Fibroblast of skin of right biceps (primary cell): ENCODE measurements at places on chromosomes 7 and 10.
A peak's percentile ranks its signal among the peaks of the same experiment; 100 is the strongest.

DNA sequence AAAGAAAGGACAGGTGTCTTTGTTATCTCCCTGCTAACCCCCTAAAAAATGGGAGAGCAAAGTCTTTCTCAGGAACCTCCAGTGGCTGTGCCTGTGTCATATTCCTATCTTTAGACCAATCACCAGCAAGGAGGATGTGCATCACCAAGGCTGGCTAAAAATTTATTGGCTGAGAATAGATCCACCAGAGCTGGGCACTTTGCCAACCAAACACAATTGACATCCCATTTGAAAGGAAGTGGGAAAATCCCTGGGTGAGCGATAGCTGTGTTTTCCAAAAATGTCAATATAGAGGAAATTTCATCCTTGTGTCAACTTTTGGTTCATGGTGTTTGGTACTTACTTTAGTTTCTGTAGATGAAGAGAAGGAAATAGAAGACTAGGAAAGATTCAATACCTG is 13.1 kb upstream of the GPR141 start:
- DNase-seq: no peak

- DNase-seq: peak; percentile 59
Observed at GRCh38 chr7:18345641-18346234, 149.8 kb upstream of the HDAC9 start.

DNA sequence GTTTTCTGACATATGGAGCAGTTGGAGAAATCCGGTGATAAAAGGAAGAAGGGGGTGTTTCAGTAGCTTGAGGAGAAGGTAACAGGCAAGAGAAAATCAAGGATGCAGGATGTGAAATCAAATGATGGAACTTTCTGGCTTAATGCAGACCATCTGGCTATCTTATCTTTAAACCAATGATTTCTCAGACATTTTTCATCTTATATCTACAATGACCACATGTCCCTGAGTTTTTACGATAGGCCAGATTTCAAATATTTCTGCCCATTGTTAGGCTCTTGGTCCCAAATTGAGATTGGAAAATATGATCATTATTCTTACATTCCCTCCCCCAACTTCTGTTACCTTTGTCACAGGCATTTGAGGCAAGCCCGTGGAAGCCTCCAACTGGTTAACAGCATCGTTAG is 486.8 kb downstream of the SUGCT start:
- no peak for DNase-seq

- DNase-seq: no peak
Observed at GRCh38 chr10:123913688-123914268, 22.2 kb upstream of the CPXM2 start.

DNA sequence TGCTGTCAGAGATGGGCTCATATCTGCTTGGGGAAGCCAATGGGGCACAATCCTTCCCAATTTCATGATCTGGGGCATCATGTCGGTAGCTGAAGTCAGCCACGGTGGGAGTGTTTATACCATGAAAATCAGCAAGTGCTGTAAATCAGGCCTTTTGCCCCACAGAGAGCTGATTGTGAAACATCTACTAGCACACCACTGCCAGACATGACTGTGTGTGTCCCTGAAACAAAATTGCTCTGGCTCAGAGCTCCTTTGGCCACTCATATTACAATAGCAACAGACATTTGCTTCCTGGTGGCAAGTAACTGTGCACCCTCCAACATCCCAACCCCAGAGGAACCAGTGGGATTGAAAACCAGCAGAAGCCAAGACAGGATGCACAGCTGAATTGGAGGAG is 23.7 kb downstream of the GPR26 start:
- no peak for DNase-seq

DNA sequence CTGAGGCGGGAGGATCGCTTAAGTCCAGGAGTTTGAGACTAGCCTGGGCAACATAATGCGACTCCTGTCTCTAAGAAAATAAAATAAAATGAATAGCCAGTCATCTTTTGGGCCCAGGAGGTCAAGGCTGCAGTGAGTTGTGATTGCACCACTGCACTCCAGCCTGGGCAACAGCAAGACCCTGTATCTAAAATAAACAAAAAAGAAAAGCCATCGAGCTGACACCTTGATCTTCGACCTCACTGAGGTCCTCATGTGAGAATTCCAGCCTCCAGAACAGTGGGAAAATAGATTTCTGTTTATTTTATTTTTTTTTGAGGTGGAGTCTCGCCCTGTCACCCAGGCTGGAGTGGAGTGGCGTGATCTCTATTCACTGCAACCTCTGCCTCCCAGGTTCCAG is 301.5 kb upstream of the GALNT17 start:
- DNase-seq: no peak
